ENCODE measurements at places on chromosomes 16 and 17.

GRCh38 chr16:8953064-8953463, 10.6 kb downstream of the USP7 start:
- DNase-seq, result no peak

GRCh38 chr17:82463925-82464566, 5.5 kb downstream of the NARF start:
- DNase-seq, result no peak

DNA sequence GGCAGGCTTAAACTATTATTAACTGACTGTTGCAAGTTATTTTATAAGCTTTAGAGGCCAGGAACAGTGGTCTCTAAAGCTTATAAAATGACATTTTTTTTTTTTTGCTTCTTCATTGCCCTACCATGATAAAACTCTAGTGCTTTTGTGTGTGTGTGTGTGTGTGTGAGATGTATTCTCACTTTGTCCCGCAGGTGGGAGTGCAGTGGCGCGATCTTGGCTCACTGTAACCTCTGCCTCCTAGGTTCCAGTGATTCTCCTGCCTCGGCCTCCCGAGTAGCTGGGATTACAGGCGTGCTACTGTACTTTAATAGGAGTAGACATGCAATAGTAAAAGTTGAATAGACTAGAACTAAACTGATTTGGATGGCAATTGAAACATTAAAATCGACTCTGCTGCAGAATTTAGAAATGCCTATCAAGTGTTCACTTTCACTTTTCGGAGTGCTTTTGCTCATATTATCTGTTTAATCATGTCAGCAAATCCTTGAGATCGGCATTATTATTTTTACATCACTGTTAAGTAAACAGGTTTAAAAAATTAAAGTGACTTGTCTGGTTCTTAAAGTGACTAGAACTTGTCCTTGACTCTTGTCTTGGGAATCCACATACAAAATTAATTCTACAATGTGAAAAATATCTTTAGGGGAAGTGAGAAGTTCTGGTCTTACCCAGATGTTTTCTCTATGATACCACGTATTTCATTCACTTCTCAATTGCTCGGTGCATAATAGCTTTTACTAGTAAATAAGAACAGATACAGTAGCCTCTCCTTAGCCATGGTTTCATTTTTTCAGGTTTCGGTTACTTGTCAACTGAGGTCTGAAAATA, 8.4 kb upstream of the PCTP start:
- DNase-seq, result no peak

DNA sequence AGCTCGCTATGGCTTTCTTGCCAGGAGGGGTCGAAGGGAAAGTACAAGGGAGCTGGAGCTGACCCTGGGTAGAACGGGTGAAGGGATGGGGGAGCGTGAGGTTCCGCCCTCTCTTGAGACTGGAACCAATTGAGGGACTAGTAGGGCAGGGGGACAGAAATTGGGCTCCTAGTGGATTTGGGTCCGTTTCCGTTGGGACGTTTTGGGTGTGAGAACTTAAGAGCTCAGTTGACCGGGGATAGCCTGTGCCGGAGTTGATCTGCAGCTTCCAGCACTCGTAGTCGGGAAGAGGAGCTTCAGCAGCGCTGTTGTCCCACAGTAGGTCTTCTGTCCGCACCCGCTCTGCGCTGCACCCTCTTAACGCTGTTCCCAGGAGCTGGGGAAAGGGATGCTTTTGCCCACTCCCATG, 481 bp downstream of the CNTROB start:
- no peak for DNase-seq

- DNase-seq, result no peak
These were observed 55.1 kb upstream of the MNT start for GRCh38 chr17:2455956-2456355.

DNA sequence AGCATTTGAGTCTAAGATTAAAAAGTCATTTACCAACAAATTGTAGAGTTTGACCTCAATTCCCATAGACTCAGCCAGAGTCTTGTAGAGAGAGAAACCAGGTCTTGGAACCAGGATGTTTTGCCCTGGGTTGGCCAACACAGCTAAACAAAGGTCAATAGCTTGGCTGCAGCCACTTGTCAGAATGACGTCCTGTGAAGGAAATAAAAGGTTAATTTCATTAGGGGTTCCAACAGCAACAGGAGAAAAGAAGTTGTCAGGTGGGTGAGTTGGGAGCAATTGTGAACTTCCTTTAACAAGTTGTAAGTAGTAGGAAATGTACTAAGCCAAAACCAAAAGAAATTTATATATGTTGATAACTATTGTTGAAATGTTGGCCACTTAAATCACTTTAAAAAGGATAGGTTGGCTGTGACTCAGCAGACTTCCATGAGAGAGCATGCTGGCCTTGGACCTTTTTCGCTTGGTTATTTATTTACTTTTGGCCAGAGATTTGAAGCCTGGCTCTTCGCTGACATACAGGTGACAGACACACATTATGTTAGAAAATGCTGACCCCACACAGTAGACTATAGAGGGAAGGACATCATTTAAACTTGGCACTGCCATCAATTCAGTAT, 4.3 kb downstream of the TAT start:
- no peak for DNase-seq

GRCh38 chr17:38917259-38917658, 8.2 kb upstream of the LASP1NB start:
- DNase-seq, result no peak

DNA sequence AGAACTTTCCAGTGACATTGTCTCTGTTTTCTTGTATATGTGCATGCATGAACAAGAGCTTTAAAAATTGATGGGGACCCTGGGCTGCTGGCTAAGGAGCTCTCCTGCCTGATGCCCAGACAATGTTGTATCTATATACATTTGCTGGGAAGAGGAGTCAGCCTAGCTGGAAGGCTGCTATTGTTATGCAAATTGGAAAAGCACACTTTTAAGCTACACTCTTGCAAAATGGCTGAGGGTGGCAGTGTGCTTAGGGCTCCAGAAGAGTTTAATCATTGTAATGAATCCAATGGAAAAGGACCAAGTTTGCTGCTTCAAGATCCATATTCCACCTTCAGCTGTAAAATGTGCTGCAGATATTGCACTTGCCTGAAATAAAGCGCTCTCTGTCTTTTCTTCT, 171.8 kb downstream of the PRKCA start:
- no peak for DNase-seq

GRCh38 chr16:58848662-58849002, 114.5 kb upstream of the GOT2 start:
- no peak for DNase-seq

- no peak for DNase-seq
These were observed 457.9 kb upstream of the CDH5 start for GRCh38 chr16:65908568-65908967.

DNA sequence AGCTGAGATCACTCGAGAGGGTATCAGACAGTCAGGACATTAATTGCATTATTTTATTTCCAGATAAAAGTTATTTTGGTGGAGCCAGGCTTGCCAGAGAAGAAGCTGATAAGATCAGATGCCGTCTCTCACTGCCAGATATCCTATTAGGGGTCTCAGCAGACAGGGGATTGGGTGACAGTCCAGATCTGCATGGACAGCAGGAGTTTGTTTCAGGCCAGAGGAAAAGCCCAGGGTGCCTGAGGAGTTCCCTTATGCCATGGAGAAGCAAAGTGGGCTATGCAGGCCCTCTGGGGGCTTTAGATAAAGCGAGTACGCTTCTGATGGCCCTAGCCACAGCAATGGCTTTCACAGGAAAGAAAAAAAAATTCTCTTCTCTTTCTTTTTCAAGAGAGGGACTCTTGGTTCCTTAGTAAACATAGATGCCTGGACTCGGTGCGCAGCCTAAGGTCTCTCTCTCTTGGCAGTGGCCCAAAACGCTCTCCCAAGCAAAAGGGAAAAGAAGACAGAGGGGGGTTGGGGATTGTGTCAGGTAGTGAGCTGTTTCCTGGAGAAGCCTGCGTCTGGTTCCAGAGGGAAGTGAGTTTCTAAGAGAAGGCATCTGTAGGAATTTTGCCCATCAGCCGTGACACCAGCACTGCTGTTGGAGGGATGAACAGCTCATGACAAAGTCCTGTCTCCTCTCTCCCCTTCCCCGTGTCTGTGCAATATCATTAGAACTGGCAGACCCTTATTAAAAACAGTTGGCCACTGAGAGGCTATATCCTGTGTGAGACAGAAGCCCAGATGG, 166.3 kb upstream of the FOXF1 start:
- DNase-seq, result no peak

DNA sequence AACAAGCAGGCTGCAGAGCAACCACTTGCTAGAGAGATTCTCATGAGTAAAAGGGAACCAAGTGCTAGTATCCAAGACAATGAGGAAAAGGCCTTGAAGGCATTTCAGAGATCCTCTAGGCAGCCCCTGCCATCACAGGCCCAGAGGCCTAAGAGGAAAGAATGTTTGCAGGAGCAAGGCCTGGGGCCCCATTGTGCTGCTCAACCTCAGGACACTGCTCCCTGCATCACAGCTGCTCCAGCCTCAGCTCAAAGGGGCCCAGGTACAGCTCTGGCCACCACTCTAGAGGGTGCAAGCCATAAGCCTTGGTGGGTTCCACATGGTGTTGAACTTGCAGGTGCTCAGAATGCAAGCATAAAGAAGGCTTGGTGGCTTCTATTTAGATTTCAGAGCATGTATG, 243.0 kb upstream of the RPL38 start:
- DNase-seq, result no peak

DNA sequence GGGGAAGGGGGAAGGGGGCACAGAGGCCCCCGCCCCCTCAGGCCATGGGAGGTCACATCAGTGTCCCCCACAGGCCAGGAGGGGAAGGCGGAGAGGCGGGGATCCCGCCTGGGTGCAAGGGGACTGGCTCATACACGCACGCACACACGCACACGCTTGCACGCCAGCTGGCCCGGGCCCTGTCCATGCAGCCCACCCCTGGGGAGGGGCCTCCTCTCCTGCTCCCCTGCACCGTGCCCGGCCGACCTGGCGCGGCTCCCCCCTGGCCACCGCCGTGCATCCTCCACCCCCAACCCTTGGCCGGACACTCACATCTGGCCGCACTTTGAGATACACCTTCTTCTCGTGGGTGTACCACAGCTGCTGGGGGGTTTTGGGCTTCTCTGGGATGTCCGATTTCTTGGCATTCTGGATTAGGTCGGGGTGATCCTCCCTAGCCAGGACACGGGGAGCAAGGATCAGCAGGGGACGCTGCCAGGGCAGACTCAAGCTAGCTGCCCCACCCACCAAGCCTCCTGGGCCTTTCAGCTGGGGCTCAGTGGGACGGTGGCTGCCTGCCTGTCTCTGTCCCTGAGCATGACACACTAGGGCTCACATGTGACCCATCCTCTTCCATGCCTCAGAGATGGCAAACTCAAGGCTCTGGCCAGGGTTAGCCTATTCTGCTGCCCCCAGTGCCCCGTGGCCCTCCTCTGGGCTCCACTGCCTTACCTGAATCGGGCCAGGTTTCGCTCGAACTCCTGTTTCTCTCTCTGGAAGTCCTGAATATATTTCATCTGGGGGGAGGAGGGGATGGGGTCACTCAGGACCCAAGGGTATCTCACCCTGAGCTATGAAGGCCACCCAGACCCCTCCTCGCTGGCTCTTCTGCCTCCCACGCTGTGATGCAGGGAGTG, 6.7 kb downstream of the UBTF start:
- no peak for DNase-seq

DNA sequence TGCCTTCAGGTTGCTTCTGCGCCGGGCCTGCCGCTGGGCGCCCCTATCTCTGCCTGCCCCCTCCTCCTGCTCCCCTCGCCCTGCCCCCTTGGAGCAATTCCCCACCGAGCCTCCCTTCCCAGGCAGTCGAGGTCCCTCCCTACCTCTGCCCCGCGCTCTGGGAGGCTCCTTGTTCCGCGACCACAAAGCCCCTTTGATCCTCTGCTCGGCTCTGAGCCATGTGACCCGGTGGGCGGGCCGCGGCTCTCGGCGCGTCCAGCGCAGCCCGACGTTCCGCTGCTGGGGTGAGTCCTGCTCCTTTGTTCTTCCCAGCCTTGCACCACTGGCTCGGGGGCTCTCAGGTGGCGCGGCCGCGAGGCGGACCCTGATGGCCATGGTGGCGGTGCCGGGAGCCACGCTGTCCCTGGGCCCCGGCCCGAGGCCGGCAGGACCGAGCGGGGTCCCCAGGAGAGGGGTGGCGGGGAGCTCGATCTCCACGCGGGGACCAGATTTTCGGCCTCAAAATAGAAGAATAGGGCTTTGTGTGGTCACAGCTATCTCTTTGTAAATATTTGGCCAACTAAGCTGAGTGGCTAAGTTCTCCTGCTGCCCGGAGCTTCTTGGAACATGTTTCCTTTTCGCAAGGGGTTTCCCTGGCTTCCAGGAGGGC, 310.6 kb downstream of the SEC14L1 start:
- DNase-seq, result peak; percentile 80

DNA sequence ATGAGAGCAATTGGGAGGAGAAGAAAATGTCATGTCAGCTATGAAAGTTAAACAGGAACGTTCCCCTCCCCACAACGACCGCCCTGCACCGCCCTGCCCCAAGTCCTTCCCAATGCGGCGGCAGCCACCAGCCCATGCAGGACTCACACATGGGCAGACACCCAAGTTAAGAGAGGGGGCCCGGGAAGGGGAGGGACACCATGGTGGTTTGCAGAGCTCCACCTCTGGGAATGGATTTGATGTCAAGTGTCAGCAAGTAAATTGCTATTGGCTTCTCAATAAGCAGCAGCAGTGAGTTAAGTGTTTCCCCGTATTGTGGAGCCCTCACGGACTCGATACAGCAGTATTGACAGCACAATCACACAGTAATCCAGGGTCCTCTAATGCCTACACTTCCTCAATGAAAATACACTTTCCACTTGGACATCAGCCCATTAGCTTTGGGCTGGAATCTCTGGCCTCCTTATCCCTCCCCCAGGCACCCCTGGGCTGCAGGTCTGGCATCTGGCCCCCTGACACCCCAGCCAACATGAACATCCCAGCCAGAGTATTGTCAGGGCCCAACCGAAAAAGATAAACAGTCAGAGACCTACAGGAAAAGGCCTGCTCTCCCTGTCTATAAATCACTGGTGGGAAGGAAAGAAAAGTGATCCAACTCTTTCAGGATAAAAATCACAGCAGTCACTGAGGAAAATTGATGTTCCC, 22.6 kb downstream of the ZFHX3 start:
- no peak for DNase-seq

DNA sequence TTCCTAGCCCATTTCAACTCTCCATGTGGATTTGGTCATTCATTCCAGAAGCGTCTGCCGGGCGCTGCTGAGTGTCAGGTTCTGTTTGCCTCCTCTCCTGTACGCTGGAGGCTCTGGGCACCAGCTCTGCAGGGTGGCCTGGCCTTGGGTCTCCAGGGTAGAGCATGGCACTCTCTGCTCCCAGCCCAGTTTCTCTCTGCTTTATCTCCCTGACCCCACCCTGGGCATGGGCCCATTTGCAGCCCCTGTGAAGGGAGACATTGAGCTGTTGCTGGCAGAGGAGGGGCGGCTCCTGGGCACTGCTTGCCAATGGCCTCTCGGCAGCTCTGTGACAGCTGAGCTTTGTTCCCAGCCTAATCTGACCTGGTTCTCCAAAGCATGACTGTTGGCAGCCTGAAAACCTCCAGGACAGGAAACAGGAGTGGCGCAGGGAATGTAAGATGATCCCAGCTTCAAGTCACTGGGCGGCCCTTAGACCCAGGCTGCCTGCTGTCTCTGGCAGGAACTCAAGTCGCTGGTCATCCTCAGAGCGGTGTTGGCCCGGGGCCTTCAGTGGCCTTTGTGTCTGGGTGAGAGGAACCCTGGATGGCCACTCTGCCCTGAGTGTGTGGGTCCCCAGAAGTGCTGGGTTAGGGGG, 146.8 kb downstream of the SEC14L1 start:
- DNase-seq, result no peak

Measured in stimulated activated CD4-positive, alpha-beta T cell treated with anti-CD3 and anti-CD28 coated beads, Interleukin-2, amount 100 ng/mL, for 24 hours (primary cell).